ENCODE measurements at places on chromosomes 16 and 17.

DNA sequence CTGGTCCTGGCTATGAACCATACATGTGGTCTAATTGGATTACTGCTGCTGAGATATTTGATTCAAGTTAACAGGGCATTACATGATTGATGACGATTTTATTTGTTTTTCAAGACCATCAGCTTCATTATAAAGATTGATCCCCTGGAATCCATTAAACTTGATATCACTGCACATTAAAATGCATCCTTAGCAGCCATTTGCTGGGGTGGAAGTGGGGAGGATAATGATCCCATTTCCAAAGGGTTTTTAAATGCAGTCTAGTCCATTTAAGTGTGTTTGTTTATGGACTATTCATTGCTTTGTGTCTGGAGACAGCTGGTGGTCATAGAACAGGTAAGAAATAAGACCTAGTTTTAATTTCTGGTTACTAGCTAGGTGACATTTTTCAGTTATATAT is 40.9 kb downstream of the ADAMTS18 start:
- DNase-seq: no peak

- peak; percentile 60 for DNase-seq
Measured at GRCh38 chr16:73949574-73950320, 346.9 kb upstream of the PSMD7 start.

GRCh38 chr16:48235058-48235555 is 9.0 kb upstream of the LONP2 start:
- no peak for DNase-seq

DNA sequence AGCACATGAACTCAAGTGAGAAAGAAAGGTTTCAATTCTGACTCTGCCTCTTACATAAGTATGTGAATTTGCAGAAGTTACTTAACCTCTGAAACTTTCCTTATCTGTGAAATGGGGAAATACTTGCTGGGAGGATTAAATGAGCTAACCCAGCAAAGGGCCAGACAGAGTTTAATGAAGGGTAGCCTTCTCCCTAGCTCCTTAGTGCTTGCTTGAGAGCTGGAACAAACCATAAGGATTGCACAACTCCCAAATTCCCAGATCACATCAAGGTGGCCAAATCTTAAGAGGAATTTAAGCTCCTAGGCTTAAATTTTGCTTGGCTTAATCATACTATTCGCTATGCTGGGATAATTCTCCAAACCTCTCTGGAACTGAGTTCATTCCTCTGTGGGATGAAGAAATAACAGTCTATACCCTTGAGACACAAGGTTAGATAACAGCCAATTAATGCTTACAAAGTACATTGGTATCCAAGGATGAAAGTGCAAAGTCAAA is 11.8 kb upstream of the WSB1 start:
- no peak for DNase-seq

DNA sequence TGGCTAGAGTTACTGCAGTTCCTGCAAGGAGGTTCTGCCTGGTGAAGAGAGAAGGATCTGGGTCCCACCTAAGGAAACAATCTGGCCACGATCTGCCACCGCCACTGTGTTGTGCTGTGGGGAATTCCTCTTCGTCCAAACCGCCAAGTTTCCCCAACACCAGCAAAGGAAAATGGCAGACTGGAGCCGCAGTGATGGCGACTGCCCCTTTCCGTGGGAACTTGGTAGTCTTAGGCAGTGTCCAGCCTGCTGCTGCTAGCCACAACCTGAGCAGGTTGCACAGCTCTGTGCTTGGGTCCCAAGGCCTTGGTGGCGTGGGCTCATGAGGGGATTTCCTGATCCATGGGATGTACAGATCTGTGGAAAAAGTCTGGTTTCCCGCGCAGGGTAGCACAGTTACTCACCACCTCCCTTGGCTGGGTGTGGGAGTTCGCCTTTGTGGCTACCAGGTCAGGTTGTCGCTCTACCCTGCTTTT is 28.6 kb downstream of the NFATC3 start:
- no peak for DNase-seq

DNA sequence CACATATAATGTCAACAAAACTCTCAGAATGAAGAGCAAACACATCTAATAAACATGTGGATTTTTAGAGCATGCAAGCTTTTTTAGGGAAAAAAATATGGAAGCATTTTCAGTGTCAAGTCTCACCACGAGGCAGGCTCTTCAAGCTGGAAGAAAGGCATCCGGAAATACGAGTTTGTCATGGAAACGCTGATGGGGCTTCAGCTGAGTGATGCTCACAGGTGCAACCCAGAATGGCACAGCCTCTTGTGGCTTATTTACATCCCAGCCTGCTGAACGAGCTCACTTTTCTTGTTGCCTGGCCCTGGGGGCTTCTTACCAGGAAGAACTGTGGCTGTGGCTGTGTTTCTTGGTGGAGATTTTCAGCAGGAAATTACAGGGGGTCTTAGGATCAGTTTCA is 24.1 kb upstream of the DYNLL2 start:
- DNase-seq: no peak

- no peak for DNase-seq
Measured at GRCh38 chr16:27425961-27426360, 24.0 kb downstream of the IL21R start.

DNA sequence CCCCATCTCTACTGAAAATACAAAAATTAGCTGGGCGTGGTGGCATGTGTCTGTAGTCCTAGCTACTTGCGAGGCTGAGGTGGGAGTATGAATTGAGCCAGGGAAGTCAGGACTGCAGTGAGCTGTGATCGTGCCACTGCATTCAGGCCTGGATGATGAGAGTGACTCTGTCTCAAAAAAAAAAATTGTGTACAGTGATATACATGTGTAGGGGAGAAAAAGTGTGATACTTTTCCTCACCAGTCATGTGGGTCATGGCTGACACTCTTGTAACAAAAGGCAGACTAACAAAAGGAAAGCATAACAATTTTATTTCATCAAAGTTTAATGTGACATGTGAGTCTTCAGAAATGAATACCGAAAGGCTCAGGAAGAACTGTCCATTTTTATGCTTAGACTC is 2.0 kb upstream of the ABCC12 start:
- no peak for DNase-seq

DNA sequence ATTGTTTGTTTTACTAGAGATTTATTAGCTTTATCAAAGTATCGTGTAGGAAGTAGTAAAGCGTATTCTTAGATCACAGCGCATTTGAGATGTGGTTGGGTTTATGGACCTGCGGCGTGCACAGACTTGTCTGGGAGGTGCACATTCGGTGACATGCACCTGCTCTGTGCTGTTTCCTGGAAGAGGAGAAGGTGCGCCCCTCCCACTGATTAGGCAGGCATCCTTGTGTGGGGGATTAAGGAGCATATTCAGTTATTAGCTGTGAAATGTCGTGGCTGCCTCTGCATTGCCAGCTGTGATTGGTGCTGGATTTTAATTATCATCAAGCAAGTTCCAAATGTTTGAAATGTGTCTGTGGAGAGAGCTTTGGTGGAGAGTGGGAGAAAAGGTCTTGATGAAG is 903.8 kb upstream of the RBFOX1 start:
- DNase-seq: no peak

DNA sequence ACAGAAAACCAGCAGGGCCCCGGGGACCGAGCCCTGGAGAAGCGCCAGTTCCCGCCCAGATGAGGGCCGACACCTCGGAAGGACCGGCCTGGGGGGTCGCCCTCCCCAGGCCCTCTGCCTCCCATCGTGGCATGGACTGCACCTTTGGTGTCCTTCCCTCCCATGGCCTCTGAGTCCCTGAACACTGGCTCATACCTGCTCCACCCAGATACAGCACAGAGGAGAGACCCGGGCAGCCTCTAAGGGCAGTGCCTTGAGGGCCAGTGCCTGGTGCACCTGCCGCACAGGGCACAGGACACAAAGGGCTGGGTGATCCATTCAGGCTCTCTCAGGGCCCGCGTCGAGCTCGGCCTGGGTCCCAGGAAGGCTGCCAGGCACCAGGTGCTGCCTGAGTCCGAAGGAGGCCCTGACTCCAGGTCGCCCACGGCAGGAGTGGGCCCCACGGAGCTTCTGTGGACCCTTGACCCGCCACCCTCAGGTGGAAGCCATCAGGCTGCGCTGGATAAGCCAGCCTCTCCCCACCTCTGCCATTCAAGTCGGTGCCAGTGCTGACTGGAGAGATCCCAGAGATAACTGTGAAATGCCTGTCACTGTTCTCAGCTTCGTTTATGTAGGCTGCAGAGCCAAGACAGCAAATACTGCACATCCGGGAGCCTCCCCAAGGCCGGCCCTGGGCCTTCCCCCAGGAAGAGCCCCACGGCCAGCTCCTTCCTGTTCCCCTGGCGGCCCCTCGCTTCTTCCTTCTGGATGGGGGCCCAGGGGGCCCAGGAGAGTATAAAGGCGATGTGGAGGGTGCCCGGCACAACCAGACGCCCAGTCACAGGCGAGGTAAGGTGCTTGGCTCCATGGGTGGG is at the start of gene ZG16B:
Gene ZG16B, plus strand, starts transcription at position 803 of the 854 bp plus-strand sequence. CDS start 139 bp downstream, outside the sequence.
- no peak for DNase-seq

DNA sequence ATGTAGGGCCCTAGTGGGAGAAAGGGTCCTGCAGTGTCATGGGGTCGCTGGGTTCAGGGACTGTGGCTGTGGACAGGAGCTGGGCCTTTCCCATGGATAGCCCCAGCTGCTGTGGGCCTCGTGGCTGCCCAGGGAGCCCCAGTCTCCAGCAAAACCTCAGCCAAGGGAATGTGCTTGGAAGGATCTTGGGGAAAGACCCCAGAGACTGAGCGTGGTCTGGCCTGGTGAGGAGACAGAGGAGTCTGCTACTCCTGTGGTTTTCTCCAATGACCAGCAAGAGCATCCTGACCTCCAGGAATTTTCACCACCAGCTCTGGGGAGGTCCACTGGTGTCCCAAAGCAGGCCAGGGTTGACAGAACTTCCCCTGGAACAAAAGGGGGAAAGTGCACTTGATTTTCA is 42.3 kb downstream of the RNF112 start:
- no peak for DNase-seq

- DNase-seq: no peak
Measured at GRCh38 chr16:86806838-86807351, 228.5 kb downstream of the FOXL1 start.

DNA sequence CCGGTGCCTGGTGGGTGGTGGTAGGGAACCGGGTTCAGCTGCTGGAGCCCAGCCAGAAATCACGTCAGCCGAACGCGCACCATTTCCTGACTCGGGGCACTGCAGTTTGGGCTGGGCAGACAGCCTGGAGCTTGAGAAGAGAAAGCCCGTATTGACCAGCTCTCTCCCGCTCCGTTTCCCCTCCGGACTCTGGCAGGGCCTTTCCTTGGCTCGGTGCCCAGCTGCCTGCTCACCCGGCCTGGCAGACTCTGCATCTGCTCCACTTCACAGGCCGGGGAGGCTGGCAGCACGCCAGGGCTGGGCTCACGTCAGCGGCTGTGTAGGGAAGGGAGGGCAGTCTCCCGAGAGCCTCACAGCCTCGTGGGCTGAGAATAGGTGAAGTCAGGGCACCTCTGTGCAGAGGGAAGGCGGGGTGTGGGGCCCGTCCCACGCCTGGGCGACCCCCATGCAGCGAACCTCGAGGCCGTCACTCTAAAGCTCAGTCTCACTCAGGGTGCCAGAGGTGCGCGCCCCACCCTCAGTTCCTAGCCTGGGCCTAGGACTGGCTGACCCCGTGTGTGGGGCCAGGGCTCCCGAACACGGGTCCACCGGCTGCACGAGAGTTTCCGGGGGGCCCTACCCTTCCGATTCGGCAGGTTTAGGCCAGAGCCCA is 59.1 kb downstream of the OR1D5 start:
- DNase-seq: peak; percentile 88

DNA sequence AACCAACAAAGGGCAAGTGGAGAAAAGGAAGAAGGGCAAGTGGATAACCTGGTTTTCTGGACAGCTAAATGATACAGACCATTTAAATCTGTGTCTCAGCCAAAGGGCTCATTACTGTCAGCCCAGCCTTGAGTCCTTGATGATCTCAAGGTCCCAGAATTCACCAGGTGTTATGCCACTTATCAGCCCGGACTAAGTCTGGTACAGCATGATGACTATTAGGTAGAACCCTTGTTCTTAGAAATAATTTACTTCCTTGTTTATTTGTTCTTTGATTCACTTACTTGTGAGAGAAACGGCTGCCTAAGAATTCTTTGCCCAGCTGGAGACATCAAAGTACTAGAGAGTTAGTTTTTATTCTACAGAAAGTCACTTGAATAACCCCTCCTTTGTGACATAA is 3.5 kb downstream of the PDILT start:
- DNase-seq: no peak

GRCh38 chr16:49165025-49165424 is 116.6 kb downstream of the CBLN1 start:
- DNase-seq: no peak

GRCh38 chr17:11638700-11639265 is 40.5 kb downstream of the DNAH9 start:
- DNase-seq: no peak

DNA sequence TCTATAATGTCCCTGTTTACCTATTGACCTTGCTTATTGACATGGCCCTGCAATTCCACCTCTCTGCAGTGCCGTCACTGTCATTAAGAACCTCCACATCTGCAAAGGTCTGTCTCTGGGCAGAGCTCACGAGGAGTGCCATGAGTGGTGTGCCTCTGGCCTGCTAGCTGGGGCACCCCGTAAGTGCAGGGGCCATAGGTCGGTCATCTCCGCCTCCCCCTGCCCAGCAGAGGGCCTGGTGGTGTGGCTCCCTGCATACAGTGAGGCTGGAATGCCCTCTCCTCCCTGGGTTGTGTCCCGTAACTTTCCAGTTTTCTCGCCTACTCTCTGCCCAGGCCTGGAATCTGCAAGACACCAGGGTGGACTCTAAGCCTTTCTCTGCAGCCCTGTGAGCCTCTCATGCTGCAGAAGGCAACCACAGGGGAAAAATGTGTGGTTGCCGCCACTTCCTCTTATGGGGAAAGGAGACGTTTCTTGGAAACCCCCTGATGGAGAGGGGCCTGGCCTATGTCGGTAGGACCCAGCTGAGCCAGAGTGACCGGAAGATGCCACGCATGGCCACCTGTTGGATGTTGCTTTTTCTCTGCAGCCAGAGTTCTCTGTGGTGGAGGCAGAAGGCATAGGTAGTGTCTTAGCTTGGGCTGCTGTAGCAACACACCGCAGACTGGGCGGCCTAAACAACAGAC is 2.7 kb upstream of the SNX20 start:
- DNase-seq: no peak

DNA sequence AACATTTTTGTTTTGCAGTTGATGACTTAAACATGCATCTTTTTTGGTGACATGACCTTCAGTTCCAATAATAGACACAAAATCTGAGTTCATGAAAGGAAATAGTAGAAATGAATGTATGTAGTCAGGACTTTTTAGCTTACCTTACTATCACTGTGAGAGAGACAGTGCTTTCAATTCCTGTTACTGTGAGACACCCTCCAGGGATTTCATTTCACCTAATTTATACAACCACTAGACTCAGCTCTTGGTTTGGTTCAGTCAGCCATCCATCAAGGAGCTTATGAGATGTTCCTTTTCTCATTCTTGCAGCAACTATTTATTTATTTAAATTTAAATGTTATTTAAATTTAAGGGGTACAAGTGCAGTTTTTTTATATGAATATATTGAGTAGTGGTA is 77.9 kb downstream of the MAP2K4 start:
- DNase-seq: no peak
